Pancreas (tissue), 10 donors: ENCODE measurements at places on chromosomes 7 and 10. TPM values are rescaled to one million over a fixed set of nuclear protein-coding genes. Genes with fewer than 3 reads are reported as not detected.

PNLIPRP1 gene
- polyA plus RNA-seq: 6,957 TPM

CALHM3 gene
- 1.5 TPM for polyA plus RNA-seq

RASSF4 gene
- 85.1 TPM for polyA plus RNA-seq

POM121 gene
- 14.8 TPM for polyA plus RNA-seq
